Mesenchymal stem cell (in vitro differentiated cells and primary cell): ENCODE measurements at places on chromosomes 11 and 22.
A peak's percentile ranks its signal among the peaks of the same experiment; 100 is the strongest.

DNA sequence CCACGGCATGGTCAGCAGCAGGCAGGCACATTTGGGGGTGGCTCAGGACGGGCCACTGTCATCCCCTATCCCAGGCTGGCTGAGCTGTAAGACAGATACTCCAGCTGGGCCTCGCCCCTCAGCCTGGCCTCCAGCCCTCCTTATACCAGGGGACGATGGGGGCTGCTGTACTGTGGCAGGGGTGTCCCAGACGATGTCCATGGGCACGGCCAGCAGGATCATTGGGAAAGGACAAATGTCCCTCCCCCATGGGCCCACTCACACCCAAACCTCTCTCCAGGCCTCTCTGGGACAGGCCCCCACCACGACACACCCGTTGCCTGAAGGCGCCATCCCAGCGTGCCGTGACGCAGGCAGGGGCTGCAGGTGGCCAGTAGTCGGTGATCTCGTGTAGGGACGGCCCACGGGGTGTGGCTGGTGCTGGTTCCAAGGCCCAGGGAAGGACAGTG, 1.5 kb upstream of the IL17REL start:
- H3K4me3 ChIP-seq: no peak overlapping the region
- H3K36me3 ChIP-seq: no peaks in the 10 kb centered on the region
- peaks cover 9% of the 10 kb centered on the region for H3K4me1 ChIP-seq
- H3K27ac ChIP-seq: no peak overlapping the region
- H3K27me3 ChIP-seq: peaks cover 80% of the 10 kb centered on the region
- DNase-seq: no peak

GRCh38 chr22:42931421-42932196, 74.5 kb upstream of the ARFGAP3 start:
- no peak overlapping the region for H3K4me3 ChIP-seq
- peaks cover 3% of the 10 kb centered on the region for H3K36me3 ChIP-seq
- H3K27me3 ChIP-seq: no peaks in the 10 kb centered on the region
- no peak overlapping the region for H3K27ac ChIP-seq
- peaks cover 22% of the 10 kb centered on the region for H3K4me1 ChIP-seq

DNA sequence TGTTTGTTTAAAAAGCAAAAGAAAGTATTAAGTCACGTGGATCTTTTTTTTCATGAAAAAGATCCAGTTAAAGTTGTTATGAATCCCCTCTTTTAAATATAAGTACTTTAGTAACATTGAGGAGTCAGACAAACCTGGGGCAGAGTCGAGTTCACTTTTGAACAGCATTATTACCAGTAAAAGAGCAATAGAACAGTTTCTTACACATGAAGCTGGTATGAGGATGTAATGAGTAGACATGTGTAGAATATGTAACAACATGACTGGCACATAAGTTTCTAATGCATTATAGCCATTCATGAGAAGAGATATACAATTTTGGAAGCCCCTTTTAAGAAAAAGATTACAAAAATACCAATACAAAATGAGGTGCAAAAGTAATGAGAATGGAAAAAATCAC, 7.6 kb upstream of the MUC15 start:
- no peaks in the 10 kb centered on the region for H3K27me3 ChIP-seq
- no peak for DNase-seq
- no peaks in the 10 kb centered on the region for H3K4me1 ChIP-seq
- H3K27ac ChIP-seq: no peak overlapping the region
- no peak overlapping the region for H3K4me3 ChIP-seq

DNA sequence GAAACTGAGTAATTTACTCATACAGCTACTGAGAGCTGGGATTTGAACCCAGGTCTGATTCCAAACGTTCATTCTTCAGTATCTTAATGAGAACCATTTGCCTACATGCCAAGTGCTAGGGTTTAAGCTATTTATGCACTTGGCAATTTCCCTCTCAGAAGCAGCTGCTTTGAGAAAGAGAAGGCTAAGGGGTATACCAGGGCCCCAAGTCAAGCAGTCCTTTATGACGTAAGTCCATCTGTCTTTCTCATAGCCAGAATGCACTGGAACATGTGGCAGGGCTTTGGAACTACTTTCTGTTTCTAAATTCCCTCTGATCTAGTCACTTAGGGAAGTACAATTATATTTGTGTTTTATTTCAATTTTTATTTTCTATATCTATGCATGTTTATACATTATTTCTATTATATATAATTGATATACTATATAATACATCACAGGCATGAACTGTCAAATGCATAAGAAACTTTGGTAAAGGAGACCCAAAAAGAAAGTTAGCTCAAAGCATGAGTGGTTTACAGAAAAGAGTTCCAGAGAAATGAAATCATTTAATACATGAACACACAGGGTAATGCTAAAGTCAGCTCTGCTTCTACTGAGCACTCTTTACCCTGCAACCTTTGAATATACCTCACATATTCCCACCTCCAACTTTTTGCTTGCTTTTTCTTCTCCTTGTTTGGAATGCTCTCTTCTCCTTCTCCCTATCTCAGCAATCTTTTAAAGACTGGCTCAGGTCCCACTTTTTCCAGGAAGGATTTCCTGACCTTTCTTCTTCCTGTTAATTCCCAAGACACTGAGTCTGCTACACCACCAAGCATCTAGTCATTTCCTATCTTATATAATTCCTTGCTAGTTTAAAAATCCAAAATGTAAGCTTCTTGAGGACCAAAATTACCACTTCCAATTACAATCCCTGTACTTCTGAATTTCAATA, 80.5 kb upstream of the GDPD4 start:
- no peaks in the 10 kb centered on the region for H3K27me3 ChIP-seq
- H3K36me3 ChIP-seq: peaks cover 36% of the 10 kb centered on the region
- DNase-seq: peak; percentile 83
- H3K4me1 ChIP-seq: no peaks in the 10 kb centered on the region

GRCh38 chr11:107565219-107565937, at the start of gene ALKBH8:
TSS of gene ALKBH8 (minus strand) at chr11:107565735. CDS start at chr11:107560893, 4,842 bp downstream.
- H3K4me1 ChIP-seq: peaks cover 6% of the 10 kb centered on the region
- peak; percentile 82 for DNase-seq
- H3K4me3 ChIP-seq: peak within 1 kb of the TSS; percentile 95
- peaks cover 3% of the 10 kb centered on the region for H3K27me3 ChIP-seq

DNA sequence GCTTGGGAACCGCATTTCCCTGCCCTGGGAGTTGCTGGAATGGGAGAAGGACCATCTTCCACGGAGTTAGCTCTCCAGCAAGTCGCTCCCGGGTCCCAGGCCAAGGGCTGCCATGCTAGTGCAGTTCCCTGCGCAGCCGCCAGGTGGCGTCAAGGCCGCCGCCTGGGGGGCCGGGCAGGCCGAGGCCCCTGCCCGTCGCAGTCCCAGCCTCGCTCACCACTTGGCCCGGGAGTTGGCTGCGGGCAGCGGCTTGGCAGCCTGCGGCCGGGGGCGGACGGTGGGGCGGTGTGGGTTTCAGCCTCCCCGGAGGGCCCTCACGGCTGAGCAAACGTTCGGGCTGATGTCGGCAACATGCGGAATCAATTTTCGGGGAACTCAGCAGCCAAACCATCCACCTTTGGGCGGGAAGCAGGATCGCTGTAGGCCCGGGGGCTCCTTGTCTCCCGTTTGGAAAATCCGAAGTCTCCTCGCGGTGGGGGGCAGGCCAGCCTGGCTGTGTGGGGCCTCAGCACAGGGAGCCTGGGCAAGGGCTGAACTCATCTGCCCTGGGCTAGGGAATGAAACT, 415.1 kb downstream of the SOX6 start:
- DNase-seq: no peak
- peaks cover 18% of the 10 kb centered on the region for H3K27me3 ChIP-seq
- H3K27ac ChIP-seq: no peak overlapping the region
- H3K4me3 ChIP-seq: no peak overlapping the region
- no peaks in the 10 kb centered on the region for H3K36me3 ChIP-seq

- no peak for DNase-seq
- H3K27ac ChIP-seq: no peak overlapping the region
- peaks cover 2% of the 10 kb centered on the region for H3K4me1 ChIP-seq
- no peaks in the 10 kb centered on the region for H3K36me3 ChIP-seq
Observed at GRCh38 chr11:115739878-115740277, 235.7 kb upstream of the CADM1 start.

- peaks cover 6% of the 10 kb centered on the region for H3K36me3 ChIP-seq
- no peak overlapping the region for H3K27ac ChIP-seq
- no peak for DNase-seq
- H3K27me3 ChIP-seq: no peaks in the 10 kb centered on the region
- peaks cover 12% of the 10 kb centered on the region for H3K4me1 ChIP-seq
- H3K4me3 ChIP-seq: no peak overlapping the region
Observed at GRCh38 chr11:63889344-63889743, 27.6 kb downstream of the RCOR2 start.

GRCh38 chr11:74650498-74650897, 58.1 kb downstream of the POLD3 start:
- no peaks in the 10 kb centered on the region for H3K27me3 ChIP-seq
- H3K27ac ChIP-seq: no peak overlapping the region
- H3K4me3 ChIP-seq: peak overlapping the region; percentile 44
- H3K4me1 ChIP-seq: peaks cover 4% of the 10 kb centered on the region

- no peak for DNase-seq
- H3K27ac ChIP-seq: peak overlapping the region; percentile 94
- H3K4me3 ChIP-seq: no peak overlapping the region
- no peaks in the 10 kb centered on the region for H3K27me3 ChIP-seq
- peaks cover 45% of the 10 kb centered on the region for H3K4me1 ChIP-seq
Observed at GRCh38 chr22:46774980-46775849, 12.8 kb downstream of the TBC1D22A start.

- H3K36me3 ChIP-seq: no peaks in the 10 kb centered on the region
- no peaks in the 10 kb centered on the region for H3K4me1 ChIP-seq
Observed at GRCh38 chr11:91295591-91295990, 929.0 kb upstream of the FAT3 start.

GRCh38 chr11:119531056-119531455, 108.1 kb upstream of the THY1 start:
- no peaks in the 10 kb centered on the region for H3K36me3 ChIP-seq
- no peak for DNase-seq
- H3K4me3 ChIP-seq: no peak overlapping the region
- peaks cover 2% of the 10 kb centered on the region for H3K4me1 ChIP-seq
- H3K27me3 ChIP-seq: peaks cover 48% of the 10 kb centered on the region
- no peak overlapping the region for H3K27ac ChIP-seq

- peaks cover 6% of the 10 kb centered on the region for H3K4me1 ChIP-seq
- H3K27ac ChIP-seq: peak overlapping the region; percentile 18
- DNase-seq: peak; percentile 58
- H3K4me3 ChIP-seq: no peak overlapping the region
- H3K36me3 ChIP-seq: peaks cover 9% of the 10 kb centered on the region
Observed at GRCh38 chr11:120326845-120327281, 1.8 kb downstream of the TLCD5 start.

GRCh38 chr11:2301631-2302305, at the start of the genes C11orf21 and TSPAN32:
TSS of gene C11orf21 (minus strand) at chr11:2301918. CDS start at chr11:2301808, 110 bp downstream.
TSS of gene TSPAN32 (plus strand) at chr11:2302013. CDS start at chr11:2302150, 137 bp downstream.
- H3K4me3 ChIP-seq: no peak within 1 kb of the TSS
- no peak within 1 kb of the TSS for H3K27ac ChIP-seq
- no peaks in the 10 kb centered on the region for H3K36me3 ChIP-seq
- peak; percentile 40 for DNase-seq
- peaks cover 5% of the 10 kb centered on the region for H3K27me3 ChIP-seq
- H3K4me1 ChIP-seq: peaks cover 29% of the 10 kb centered on the region

GRCh38 chr22:23516304-23516703, 63.8 kb downstream of the IGLL1 start:
- no peaks in the 10 kb centered on the region for H3K36me3 ChIP-seq
- H3K4me3 ChIP-seq: no peak overlapping the region
- H3K27ac ChIP-seq: no peak overlapping the region
- H3K4me1 ChIP-seq: peaks cover 10% of the 10 kb centered on the region

GRCh38 chr11:4465407-4465806, 16.3 kb downstream of the OR52K2 start:
- H3K4me1 ChIP-seq: no peaks in the 10 kb centered on the region
- no peak for DNase-seq
- no peaks in the 10 kb centered on the region for H3K27me3 ChIP-seq
- no peaks in the 10 kb centered on the region for H3K36me3 ChIP-seq

DNA sequence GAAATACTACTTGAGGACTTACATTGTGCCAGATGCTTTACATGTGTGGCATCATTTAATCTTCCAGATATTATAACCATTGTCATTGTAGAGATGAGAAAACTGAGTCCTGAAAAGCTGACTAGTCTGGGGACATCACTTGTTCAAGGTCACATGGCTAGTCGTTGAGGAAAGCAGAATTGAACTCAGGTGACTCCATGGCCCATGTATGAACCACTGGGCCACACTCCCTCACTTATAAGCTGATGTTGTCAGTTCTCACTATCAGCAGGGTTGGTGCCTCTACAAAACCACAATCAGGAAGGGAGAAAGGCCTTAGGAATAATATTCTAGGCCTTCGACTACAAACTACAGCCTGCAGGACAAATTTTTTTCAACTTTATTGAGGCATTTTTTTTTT, 26.1 kb upstream of the ADA2 start:
- no peak for DNase-seq
- H3K4me3 ChIP-seq: no peak overlapping the region
- H3K27me3 ChIP-seq: peaks cover 2% of the 10 kb centered on the region
